Activated CD8-positive, alpha-beta memory T cell treated with anti-CD3 and anti-CD28 coated beads for 1 hour (primary cell): ENCODE measurements at places on chromosomes 3 and 15.

- DNase-seq, result no peak
These were observed 153.8 kb upstream of the RAP2B start for GRCh38 chr3:153008226-153008625.

DNA sequence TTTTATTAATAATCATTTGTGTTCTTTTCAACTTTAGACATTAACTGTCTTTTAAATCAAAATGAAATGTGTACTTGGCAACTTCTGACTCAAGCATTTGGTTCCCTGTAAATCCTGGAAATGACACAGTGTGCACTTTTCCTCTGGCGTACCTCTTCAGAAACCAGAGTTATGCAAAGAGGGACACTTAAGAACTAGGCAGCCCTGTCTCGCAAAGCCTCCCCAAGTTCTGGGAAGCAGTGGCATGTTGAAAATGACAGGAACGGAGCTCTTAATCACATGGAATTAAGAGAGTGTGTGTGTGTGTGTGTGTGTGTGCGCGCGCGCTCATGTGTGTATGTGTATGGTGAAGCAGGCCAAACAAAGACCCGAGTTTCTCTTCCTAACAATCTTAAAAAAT lies 707.4 kb downstream of the MECOM start:
- no peak for DNase-seq

DNA sequence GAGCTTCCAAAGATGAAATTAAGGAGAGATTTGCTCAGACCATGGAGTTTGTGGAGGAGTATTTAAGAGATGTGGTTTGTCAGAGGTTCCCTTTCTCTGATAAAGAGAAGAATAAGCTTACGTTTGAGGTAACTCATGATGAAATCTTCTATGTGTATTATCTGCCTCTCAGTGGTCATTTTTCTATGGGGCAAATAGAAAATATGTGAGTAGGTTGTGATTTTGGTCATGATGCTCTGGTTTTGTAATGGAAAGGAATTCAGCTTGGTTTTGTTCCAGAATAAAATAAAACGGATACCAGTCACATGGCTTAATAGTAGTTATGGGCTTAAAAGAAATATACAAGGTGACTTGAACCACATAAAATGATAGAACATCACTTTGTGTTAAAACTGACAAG lies 181.1 kb downstream of the ITPR1 start:
- DNase-seq, result no peak

- no peak for DNase-seq
These were observed 10.0 kb upstream of the PAQR5 start for GRCh38 chr15:69288531-69289341.

DNA sequence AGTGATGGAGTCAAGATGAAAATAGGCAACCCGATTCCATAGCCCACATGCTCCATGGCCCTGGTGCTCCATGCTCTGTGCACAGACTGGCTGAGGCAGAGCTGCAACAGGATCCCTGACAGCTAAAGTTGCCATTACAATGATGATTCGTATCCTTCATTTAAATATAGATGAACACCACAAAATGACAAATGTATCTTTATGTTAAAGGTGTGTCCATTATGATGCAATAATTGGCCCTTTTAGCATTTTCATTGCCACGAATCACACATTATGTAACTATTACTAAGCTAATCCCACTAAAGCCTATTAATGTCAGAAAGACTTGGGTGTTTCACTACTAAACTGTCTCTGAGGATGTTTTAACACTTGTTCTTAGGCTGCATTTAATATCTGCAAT lies 270.2 kb upstream of the THBS1 start:
- no peak for DNase-seq

GRCh38 chr15:58595516-58596263 lies 153.8 kb downstream of the ADAM10 start:
- no peak for DNase-seq

DNA sequence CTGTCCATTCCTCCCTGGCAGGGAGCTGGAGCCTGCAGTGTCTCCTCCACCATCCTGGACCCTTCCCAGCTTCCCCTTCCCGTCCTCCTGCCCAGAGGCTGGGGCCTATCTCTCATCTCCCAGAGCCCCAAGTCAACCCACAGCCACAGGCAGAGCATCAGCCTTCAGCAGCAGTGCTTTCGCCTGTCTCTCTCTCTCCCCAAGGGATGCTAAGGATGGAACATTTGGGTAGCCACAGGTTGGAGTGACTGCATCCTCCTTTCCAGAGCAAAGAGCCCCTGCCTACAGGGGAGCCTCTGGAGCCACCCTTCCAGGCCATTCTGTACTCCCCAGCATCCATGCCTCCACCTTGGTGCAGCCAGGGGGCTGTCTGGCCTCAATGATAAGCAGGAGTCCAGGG lies 4.2 kb downstream of the PLCB2 start:
- no peak for DNase-seq

DNA sequence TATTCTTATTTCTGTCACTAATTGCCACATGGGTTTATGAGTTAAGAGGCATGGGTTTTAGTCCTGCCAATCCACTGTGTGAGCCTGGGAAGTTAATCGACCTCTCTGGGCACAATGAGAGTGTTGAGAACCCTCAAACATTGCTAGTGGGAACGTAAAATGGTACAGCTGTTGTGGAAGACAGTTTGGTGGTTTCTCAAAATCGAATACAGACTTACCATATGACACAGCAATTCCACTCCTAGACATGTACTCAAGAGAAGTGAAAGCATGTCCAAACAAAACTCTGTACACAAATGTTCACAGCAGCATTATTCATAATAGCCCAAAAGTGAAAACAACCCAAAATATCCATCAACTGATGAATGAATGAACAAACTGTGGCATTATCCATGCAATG lies 5.7 kb upstream of the GNB5 start:
- DNase-seq, result no peak

GRCh38 chr3:62622553-62623174 lies 249.3 kb upstream of the FEZF2 start:
- no peak for DNase-seq

DNA sequence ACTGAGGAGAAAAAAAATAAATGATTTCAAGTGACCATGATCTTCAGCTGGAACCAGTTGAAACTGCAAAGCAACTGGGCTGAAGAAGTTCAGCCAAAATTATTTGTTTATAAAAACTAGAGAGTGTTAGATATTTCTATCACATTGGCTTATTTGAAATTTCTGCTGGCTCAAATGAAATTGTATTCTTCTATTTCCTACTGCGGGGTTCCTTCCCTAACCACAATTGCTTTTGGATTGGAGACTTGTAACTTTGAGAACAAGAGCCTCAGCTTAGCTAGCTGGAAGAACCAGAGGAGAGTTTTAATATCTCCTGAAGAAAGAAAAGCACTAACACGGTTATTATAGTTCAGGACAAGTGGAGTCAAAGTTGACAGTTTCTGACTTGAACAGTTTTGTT lies 31.1 kb downstream of the AGTR1 start:
- DNase-seq, result no peak

DNA sequence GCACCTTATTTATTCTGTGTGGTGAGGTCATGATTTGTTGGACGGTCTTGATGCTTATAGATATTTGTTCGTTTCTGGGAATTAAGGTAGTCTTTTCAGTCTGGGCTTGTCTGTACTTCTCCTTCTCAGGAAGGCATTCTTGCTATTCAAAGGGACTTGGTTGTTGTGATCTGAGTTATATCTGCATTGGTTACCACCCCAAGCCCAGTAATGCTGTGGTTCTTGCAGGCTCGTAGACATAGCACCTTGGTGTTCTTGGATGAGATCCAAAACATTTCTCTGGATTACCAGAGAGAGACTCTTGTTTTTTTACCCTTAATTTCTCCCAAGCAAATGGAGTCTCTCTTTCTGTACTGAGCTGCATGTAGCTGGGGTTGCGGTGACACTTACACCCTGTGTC lies 128.0 kb upstream of the CBLB start:
- DNase-seq, result no peak
